HT1080 (cell line): ENCODE measurements at places on chromosomes 12 and 14. TPM values are rescaled to one million over a fixed set of nuclear protein-coding genes. Genes with fewer than 3 reads are reported as not detected.

- DNase-seq = no peak
These were observed 30.3 kb downstream of the CORO1C start for GRCh38 chr12:108700833-108701541.

GRCh38 chr12:54257332-54257731 is 22.6 kb downstream of the CBX5 start:
- DNase-seq = no peak

DNA sequence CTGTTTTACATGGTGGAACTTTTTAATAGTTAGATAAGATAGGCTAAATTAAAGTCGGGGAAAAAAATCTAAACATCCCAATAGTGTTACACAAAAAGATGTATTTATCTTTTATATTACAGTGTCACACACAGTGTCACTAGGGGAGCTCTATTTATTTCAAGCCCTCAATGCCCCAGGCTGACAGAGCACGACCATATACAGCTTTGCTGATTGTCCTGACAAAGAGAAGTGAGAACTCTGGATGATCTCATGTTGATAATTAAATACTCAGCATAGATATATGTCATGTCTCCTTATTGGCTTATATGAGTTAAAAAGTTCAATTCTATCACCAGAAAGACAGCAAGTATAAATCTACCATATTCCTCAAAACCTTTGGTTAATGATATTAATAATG is 594.3 kb downstream of the LRFN5 start:
- no peak for DNase-seq

The SRGAP1 gene
- total RNA-seq = 5.5 and 10.9 TPM in 2 replicates

- peak; percentile 72 for DNase-seq
These were observed at the start of gene MGST1 for GRCh38 chr12:16347391-16348298. TSS of gene MGST1 (plus strand) at chr12:16347645. CDS start at chr12:16354253, 6,608 bp downstream.

The MUCL1 gene
- total RNA-seq = not detected in 2 replicates

DNA sequence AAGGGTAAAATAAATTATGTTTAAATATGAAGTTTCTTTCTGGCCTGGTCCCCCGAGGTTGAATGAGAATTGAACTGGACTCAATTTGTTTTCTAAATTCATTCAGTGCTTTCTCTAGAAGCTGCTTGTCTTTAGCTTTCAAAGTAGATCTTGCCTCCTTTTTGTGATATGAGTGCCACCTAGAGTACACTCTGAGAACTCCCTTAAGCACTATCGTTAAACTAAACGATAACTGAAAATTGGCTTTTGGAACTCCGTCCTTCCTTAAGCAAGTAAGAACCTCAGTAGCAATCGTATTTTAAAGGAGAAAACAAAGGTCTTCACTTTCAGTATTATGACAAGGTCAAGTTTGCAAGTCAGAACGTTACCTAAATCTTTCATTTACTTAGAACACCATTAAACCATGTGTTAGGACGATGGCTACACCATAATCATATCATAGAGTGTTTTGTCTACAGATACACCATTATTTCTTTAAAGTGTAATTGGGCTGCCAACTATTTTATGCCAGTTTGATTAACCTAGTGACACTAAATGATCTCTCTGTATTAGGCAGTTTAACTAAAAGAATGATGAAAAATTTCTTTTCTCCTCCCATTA is 364.8 kb downstream of the SNAPC1 start:
- peak; percentile 60 for DNase-seq

- no peak for DNase-seq
These were observed 121.8 kb downstream of the BCL11B start for GRCh38 chr14:99150236-99150635.

DNA sequence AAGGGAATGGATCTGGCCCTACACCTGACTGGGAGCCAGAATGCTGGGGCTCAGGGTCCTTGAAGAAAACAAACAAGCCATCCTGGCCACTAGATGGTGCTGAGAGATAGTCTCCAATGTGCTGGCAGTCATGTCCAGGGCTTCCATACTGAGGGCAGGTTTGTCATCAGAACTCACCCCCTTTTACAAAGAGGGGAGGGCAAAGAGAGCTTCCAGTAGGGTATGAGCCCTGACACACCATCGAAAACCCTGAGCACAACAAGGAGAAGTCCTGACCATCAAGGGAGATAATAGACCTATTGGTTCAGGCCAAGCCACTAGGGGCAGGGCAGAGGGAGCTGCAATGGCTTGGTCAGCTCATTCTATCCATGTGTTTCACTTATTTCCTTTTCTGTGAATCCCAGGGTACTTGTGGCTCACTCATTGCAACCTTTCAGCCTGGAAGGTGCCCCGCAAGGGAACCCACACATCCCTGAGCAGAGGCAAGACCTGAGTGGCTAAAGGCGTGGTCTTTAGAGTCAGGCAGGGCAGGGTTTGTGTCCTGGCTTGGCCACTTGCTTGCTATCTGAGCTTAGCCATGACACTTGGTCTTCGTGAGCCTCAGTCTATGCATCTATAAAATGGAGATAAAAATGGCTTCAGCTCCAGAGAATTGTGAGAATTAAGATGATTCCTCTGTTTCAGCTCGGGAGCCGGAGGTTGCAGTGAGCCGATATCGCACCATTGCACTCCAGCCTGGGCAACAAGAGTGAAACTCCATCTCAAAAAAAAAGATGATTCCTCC is 6.2 kb upstream of the PLEKHH1 start:
- peak; percentile 64 for DNase-seq

The MMP17 gene
- 15.6 and 32.3 TPM in 2 replicates for total RNA-seq

- DNase-seq = no peak
These were observed 523 bp upstream of the SLC6A15 start for GRCh38 chr12:84913129-84913515.

The OTOGL gene
- total RNA-seq = under 0.01 and 0.02 TPM in 2 replicates

The SUOX gene
- 15.7 and 15.9 TPM in 2 replicates for total RNA-seq
